Tongue (tissue), 3 donors: ENCODE measurements at places on chromosomes 3 and 15.

DNA sequence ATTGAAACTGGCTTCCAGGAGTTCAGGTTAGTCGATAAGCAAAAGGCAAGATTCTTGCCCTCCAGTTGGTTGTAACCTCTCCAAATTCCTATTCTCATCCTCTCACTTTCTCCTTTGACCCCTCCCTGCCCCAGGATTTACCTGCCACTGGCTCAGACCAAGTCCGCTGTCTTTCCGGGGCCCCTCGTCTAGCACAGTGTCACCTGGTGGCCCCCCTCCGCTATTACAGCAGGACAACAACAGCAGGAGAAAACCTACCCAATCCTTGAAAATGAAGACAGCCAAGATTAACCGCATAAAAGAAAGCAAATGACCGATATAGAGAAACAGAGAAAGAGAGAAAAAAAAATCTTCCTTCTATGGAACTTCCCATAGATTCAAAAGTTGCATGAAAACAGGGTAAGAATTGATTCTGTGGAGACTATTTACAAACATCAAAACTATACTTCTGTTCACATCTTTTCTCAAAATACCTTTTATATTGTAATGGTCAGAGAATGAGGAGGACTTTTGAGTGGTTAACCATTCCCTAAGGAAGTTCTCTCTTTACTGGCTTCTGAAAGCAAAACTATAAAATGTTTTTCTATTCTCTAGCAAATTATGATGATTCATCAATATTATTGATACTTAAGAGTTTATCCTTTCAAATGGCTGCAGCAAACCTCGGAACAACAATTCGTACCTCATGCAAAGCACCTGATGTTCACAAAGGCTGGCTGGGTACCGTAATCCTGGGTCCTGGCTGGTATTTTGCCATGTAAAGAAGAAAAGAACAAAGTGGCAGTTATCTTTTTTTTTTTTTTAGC lies 10.0 kb upstream of the ST8SIA2 start:
- no peak for DNase-seq

GRCh38 chr15:75648156-75649000 lies 666 bp downstream of the SNX33 start:
- DNase-seq = peak; percentile 57

DNA sequence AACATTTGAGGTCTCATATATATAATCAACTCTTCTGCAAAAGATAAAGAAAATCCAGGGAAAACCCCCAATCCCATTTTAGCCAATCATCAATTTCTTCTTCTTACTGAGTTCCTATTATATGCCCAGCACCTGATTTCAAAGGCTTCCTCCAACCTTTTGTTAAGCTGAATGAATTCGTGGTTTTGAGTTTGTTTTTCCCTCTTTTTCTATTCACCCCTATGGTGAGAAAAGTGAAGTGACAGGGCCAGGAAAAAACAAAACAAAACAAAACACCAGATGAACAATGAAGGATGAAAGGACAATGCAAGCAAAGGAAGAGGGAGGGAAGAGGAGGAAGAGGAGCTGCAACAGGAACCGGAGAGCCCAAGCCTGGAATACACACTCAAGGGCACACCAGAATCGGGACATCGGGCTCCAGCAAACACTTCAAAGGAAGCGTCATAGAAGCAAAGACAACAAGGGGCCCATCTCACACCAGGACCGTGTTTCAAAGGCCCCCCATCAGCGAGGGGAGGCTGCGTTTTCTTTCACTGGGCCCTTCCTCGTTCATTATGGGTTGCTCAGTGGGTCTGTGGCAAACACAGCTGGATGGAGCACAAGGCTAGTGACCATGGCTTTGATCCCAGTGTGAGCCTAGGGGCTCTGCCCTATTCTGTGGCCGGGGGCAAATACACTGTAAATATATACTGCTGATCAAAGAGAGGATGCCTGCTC lies 50.2 kb downstream of the VGLL4 start:
- no peak for DNase-seq

DNA sequence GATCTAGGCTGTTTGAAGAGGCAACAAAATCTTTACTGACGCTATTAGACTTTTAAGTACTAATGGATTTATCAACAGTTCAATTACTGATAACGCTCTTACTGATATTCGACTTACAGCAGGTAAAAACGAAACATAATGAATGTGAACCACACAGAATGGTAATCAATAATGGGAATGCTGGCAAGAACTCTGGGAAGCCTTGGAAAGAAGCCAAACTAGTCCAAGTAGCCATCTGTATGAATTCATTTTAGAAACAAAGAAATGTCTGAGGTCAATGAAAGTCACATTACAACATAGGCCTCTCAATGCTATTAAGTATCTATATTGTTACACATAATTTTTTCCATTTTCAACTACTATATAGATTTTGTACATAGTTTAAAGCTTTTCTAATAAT lies 130.0 kb downstream of the DMXL2 start:
- no peak for DNase-seq

GRCh38 chr15:67803299-67803698 lies 22.0 kb upstream of the SKOR1 start:
- DNase-seq = no peak
